ENCODE measurements at places on chromosomes 3 and 15.

- no peak for DNase-seq
These were observed 4.6 kb downstream of the GLCE start for GRCh38 chr15:69164807-69165636.

GRCh38 chr3:186427627-186428281 is 65.7 kb upstream of the DGKG start:
- DNase-seq = no peak

GRCh38 chr3:124395584-124396338 is 334.5 kb upstream of the UMPS start:
- no peak for DNase-seq

- DNase-seq = no peak
These were observed 152.3 kb upstream of the NR2E3 start for GRCh38 chr15:71658036-71658435.

DNA sequence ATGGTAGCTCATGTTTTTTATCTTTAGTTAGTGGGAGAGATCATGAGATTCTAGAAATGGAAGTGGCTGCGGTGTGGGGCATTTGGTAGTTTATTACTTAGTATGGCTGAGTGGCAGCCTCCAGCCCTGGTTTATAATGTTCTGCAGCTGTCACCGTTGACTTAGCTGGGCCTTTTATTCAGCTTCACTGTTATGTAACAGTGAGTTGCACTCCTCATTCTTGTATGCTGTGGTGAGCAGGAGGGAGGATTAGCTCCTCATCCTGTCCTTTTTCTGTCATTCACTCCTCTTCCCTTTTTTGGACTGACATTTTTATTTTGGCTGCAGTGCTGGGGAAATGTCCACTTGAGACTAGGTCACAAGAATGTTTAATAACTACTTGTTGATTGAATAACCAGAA is 29.5 kb downstream of the RAD54L2 start:
- DNase-seq = no peak

DNA sequence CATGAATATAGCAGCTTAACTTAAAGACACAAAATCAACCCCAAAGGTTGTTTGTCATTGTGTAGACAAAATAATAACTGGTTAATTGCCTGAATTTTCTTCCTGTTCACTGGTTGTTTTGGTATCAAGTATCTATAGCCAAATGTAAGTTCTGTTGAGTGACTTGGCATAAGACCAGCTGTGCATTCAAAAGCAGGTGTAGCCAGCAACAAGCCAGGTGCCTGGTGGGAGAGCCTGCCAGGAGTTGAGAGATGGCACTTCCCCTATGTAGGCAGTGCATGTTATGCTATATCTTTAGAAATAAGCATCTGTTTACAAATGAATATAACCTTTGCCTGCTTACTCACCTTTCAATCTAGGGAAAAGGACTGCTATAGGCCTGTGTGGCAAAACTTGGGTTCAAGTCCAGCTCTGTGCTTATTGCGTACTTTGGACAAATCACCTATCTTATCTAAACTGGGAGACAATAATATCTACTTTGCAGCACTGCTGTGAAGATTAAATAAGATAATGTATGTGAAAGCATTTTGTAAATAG is 84.9 kb upstream of the TBL1XR1 start:
- no peak for DNase-seq

GRCh38 chr15:59924096-59924495 is 80.0 kb upstream of the FOXB1 start:
- no peak for DNase-seq

DNA sequence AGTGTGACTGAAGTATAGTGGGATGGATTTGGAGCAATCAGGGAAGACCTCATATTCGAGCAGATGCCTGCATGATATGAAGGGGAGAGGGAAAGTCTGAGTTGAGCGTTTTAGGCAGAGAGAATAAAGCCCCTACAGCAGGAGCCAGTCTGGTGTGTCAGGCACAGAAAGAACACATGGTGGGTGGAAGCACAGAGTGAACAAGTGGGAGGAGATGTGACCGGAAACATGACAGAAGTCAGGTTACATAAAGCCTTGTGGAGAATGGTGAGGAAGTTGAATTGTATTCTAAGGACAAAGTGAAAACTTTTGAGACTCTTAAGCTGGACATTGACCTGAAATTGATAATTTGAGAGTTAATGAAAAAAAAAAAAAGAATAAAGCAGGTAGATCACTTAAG is 541.0 kb downstream of the PLOD2 start:
- DNase-seq = no peak

DNA sequence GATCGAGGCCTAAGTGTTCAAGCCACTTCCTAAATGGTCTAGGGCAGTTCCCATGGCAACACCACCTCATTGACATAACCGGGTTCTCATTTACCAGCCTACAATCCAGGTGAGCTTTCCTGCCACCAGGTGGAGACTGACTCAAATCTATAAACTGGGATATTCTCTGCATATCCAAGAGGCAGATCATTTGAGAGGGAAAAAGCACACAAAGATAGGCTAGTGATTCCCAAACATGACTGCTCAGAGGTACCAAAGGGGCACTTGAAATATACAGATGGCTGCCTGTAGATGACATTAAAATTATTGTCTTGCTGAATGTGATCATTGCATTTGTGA is 141.3 kb upstream of the PROK2 start:
- DNase-seq = no peak

DNA sequence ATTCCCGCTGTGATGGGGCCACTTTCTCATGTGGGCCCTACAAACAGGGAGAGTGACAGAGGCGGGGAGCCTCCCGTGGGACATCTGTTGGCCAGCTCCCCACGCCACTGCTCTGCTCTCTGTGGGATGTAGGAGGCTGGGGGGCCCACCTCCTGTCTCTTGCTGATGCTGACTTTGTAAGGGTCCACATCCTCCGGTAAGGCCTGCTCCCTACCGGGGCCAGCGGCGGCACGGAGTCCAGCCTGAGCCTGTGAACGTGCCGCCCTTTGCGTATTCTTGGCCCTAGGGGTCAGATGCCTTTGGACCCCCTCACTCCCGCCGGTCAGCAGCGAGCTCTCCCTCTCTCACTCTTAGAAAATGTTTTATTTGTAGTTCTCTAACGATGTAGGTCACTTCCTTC is 153.2 kb downstream of the LRRC28 start:
- no peak for DNase-seq

DNA sequence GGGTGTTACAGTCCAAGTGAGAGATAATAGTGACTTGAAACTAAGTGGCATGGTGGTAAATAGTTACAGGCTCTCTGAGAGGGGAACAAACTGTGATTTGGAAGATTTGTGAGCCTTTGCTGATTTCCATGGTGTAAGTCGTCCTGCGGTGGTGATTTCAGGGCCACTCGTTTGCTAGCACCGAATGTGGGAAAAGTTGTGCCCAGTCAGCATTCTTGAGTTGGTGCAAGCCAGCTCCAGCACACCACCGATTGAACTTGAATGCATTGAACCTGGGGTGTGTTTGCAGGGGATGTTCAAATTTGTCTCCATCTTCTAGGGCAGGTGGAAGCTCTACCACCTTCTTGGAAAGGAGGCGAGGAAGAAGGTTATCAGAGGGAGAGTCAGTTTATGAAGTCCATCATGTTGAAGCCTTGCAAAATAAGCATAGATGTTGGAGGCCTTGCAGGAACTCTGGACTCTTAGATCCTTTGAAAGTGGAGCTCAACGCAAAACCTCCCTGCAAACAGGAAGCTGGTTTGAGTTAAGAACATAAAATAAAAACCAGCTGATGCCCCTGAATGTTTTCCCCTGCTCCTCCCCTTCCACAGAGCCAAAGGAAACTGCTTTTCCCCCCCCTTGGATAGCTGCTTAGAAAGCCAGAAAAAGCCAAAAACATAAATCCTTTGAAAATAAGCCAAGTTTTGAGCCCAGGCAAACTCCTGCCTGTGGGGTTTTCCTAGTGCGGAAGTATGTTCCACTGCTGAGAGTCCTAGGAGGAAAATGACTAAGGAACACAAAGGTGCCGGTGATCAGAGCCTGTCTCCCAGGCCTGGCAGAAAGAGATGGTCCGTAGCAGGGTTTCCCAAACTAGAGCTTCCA is 21.9 kb downstream of the MAPKBP1 start:
- no peak for DNase-seq

DNA sequence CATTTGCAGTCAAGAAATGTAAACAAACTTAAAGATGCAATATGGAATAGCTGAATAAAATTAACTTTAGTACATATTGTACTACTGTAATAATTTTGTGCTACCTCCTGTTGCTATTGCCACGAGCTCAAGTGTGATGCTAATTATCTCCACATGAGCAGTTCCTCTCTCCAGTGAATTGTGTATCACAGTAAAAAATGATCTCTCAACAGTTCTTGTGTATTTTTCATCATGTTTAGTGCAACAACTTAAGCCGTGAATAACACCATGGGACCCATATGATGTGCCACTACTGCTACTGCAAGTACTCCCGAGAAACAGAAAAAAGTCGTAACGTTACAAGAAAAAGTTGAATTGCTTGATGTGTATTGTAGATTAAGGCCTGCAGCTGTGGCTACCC is 12.4 kb downstream of the RIOX2 start:
- DNase-seq = no peak

DNA sequence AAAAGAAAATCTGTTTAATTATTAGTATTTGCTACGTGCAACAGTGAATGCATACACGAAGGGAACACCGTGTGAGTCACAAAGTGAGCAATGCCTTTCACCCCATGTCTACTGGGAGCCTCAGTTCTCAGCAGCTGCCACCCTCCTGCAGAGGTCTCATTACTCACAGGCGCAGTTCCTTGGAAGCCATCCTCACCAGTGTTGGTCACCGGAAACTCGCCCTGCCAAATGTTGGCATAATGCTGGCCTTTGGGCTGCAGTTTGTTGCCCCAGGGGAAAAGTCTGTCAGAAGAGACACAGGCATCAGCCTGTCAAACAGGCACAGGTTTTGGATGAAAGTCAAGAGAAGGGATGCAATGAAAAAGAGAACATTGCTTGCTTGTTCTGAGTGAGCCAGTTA is 50.1 kb downstream of the SUMF1 start:
- no peak for DNase-seq

DNA sequence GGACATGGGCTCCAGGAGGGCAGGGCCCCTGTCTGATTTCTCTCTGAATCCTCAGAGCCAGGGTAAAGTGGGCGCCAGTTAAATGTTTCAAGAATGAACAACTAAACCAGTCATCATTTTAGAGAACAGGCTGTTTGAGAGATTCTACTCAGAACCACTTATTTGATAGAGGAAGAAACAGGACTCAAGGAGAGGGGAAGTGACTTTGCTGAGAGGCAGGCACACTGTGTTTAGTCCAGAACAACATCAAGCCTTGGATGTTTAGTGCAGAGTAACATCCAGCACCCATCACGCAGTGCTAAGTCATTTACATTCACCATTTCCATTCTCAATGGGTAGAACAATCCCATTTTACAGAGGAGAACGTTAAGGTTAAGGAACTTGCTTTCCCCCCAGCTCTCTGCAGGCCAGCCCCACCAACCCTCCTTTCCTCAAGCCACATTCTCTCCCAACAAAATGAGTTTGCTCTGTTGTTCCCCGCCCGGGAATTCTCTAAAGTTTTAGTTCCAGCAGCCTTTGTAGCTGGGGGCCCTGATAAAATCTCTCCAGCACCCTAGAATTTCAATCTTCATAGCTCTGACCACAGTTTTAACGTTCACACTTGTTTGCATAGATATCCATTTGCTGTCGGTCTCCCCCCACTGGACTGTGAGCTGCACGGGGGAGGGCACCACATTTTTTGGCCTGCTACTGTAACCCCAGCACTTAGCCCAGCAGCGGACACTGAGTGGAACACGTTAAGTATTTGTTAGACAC is 962 bp downstream of the NMNAT3 start:
- no peak for DNase-seq

GRCh38 chr15:58931987-58932588 is 1.4 kb downstream of the SLTM start:
- no peak for DNase-seq

GRCh38 chr15:72824112-72824511 is 40.6 kb upstream of the ADPGK start:
- no peak for DNase-seq

- DNase-seq = no peak
These were observed 120.5 kb downstream of the LRIG1 start for GRCh38 chr3:66380200-66380932.

- DNase-seq = no peak
These were observed 109.9 kb upstream of the LINGO1 start for GRCh38 chr15:77742570-77742969.

- DNase-seq = no peak
These were observed 51.9 kb downstream of the NKIRAS1 start for GRCh38 chr3:23864931-23865330.

DNA sequence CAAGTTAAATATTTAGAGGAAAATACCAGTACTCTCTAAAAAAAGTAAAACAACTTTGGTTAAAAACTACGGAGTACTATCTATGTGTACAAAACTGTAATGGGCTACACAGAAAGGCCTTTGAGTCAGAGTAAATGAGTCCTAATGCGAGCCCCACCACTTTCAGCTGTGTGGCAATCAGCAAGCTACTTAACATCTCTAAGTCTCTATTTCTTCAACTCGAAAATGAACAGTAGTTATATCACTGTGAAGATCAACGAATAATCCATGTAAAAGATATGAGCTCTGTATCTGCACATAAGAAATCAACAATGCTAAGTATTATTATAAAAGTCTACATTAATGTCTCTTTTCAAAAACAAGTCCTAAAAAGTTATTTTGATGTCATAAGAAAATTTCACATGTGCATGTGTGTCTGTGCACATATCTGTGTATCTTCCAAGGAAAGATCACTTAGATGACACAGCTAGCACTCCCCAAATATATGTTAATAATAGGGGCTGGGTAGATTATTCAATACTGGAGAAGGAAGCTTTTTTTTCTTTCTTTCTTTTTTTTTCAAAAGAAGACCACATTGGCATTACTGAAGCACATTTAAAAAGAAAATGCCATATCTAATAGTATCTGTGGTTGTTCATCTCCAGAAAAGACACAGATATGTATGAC is 58.8 kb downstream of the TBC1D5 start:
- DNase-seq = no peak
